ENCODE measurements at places on chromosomes 7 and 10.
A peak's percentile ranks its signal among the peaks of the same experiment; 100 is the strongest.

DNA sequence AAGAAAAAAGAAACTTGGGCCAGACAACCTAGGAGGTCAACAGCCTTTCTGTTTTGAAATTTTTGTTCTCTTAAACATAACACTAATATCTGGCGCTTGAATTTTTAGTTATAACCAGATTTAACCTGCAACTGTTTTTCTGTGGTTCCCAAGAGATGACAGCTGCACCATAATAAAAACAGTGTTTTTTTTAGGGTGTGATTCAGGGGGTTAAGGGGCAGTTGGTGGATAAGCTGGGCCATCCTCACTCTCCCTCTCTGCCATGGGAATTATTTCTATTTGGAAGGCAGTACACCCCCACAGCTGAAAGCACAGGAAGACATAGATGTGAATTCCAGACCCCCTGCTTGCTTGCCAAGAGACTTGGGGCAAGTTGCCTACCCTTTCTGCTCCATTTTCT lies 20.1 kb upstream of the TM9SF3 start:
- no peak for DNase-seq

GRCh38 chr7:41224063-41224763 lies 478.7 kb downstream of the INHBA start:
- DNase-seq, result no peak

- no peak for DNase-seq
Measured at GRCh38 chr7:34709771-34710170, 51.8 kb downstream of the NPSR1 start.

- no peak for DNase-seq
Measured at GRCh38 chr7:90461219-90461618, 8.2 kb upstream of the PTTG1IP2 start.

GRCh38 chr10:27527666-27528295 lies 23.7 kb downstream of the RAB18 start:
- DNase-seq, result no peak

DNA sequence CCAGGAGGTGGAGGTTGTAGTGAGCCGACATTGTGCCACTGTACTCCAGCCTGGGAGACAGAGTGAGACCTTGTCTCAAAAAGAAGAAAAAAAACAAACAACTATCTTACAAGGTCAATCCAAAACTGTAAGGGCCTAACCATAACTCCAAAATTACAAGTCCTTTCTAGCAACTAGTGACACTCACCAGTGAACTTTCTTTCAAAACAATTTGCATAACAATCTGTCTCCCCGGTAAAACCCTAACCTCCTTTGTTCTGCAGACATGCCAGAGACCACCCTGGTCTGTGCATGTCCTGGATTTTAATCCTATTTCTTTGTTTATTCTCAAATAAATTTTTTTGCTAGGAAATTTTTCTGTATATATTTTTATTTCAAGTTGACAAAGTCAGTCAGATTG lies 68.1 kb downstream of the EXOC6 start:
- DNase-seq, result no peak

DNA sequence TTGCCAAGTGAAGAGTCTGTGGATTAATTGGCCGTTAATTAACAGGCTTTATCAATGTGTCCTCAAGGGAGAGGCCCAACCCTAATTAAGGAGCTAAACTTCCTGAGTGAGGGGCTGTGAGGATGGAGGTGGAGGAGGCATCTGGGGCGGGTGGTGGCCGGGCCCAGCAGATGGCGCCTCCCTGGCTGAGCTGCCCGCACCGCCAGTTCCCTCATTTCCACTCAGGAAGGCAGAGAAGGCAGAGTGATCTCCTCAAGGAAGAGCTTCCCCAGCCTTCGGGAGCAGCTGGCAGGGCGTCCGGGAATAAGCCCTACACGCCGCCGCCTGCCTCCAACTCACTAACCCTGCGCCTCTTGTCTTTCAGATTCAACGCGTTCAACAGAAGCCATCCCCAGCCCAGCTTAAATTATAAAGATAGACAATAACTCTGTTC lies 112.2 kb downstream of the CYTH3 start:
- DNase-seq, result peak; percentile 68

- DNase-seq, result no peak
Measured at GRCh38 chr7:141915565-141915964, 634 bp upstream of the OR9A4 start.

GRCh38 chr10:101940916-101941315 lies 97.3 kb upstream of the KCNIP2 start:
- DNase-seq, result no peak

DNA sequence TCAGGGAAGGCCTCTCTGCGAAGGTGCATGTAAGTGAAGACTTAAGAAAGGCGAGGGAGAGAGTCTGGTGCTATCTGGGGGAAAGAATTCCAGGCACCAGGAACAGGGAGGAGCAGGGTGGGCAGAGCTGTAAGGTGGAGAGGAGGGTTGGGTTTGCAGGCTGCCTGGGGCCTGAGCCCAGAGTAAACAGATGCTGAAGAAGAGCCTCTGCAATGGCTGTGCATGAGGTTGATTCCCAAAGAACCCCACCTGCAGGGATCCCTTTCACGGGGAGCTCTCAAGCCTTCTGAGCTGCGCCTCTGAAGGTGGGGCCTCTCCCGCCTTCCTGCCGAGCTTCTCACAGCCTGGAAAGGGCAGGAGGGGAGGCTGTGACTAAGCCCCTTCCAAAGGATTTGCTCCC lies 115.1 kb downstream of the RNF216 start:
- no peak for DNase-seq

- DNase-seq, result no peak
Measured at GRCh38 chr10:24642921-24643678, 80.6 kb downstream of the ARHGAP21 start.

- DNase-seq, result no peak
Measured at GRCh38 chr7:31767686-31768358, 80.8 kb downstream of the PPP1R17 start.

GRCh38 chr7:27111751-27112277 lies 9.3 kb upstream of the HOXA2 start:
- no peak for DNase-seq

GRCh38 chr7:117113871-117114270 lies 160.6 kb downstream of the ST7 start:
- no peak for DNase-seq

- DNase-seq, result peak; percentile 6
Measured at GRCh38 chr10:74244097-74244685, 93.2 kb downstream of the ADK start.

GRCh38 chr7:5598261-5598761 lies 174.7 kb upstream of the TNRC18 start:
- no peak for DNase-seq

GRCh38 chr10:124590216-124591122 lies 128.8 kb downstream of the LHPP start:
- no peak for DNase-seq

DNA sequence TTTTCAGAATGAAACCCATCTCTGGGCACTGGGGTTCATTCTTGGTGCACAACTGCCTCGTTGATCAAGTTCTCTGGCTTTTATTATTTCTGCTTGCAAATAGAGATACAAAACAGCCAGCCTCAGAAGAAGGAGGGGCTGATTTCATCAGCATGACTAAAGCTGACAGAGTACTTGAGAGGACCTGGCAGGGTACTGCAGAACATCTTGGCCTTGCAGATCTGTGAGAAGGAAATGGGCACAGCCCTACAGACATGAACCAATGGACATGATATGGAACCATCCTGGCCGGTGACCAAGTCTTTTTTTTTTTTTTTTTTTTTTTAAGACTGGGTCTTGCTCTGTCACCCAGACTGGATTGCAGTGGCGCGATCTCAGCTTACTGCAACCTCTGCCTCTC lies 240.6 kb downstream of the VTI1A start:
- DNase-seq, result no peak

DNA sequence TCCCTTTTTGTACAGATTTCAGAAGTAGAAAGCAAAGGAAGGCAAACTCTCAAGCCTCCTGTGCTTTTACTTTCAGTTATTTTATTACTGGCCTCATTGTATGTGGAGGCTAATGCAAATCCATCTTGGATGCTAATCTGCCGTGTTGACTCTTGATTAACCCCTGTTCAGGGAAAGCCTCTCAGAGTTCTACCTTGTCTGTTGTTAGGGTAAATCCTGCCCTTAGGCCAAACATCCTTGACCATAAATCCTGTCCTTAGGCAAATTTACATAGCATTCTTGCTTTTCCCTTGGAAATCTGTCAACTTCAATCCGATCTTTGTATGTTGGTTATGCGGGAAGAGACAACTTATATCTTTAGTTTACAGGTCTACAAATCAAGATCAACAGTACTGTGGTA lies 709.9 kb upstream of the LRRTM3 start:
- DNase-seq, result no peak

DNA sequence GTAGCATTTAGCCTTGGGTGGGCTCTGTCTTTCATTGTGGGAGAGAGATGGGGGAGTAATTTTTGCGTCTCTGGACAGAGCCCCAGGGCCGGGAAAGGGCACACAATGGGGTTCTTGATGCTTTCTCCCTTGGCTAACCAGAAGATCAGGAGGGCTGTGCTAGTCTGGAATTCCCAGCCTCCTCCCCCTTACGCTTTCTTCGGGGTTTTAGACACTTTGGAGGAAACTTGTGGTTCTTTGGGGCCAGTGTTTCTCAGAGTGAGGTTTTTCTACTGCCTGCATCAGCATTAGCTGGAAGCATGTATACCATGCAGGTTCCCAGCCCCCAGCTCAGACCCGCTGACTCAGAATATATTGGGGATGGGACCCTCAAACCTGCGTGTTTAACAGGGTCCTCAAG lies 7.0 kb downstream of the NEURL1 start:
- DNase-seq, result no peak

- DNase-seq, result no peak
Measured at GRCh38 chr7:55021053-55021452, 2.2 kb downstream of the EGFR start.

DNA sequence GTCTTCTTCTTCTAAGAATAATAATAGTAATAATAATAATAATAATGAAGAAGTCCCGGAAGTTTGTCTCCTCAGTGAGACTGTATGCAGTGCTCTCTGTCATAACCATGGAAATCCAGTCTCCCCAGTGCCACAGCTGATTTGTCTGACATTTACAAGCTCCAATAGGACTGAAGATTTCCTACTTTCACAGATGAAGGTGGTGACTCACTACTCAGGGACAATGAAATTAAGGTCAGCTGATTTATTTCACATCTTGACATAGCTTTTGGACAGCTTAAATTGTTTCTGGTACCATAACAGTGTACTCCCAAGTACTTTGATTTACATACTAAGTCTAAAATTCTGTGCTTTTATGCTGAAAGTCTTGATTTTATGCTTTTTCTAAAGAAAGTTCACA lies 6.9 kb downstream of the CELF2 start:
- DNase-seq, result no peak

- no peak for DNase-seq
Measured at GRCh38 chr10:85262992-85263391, 934.6 kb downstream of the CCSER2 start.

- DNase-seq, result no peak
Measured at GRCh38 chr10:21458126-21458871, 67.2 kb downstream of the SKIDA1 start.

- DNase-seq, result no peak
Measured at GRCh38 chr10:131003455-131003854, 308.1 kb downstream of the TCERG1L start.

GRCh38 chr10:124014416-124015154 lies 78.8 kb downstream of the CHST15 start:
- DNase-seq, result no peak

DNA sequence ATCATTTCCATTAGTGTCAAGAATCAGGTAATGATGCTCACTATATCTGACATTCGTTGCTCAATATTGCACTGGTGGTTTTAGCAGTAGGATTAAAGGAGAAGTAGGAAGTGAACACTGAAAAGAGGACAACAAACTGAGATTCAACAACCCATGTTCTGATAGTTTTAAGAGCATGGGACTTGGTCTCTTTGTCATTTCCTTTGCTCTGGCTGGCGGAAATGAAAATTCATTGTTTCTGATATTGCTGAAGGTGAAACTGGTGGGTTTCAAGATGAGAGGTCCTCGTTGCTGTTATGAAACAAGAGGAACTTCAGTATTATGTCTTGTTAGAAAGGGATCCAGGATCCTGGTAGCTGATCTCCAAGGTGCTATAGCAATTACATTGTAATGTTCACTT lies 129.0 kb downstream of the DNAH11 start:
- DNase-seq, result no peak

- DNase-seq, result no peak
Measured at GRCh38 chr10:108388706-108389105, 1224.2 kb upstream of the SORCS1 start.

GRCh38 chr10:125076891-125077541 lies 83.3 kb downstream of the CTBP2 start:
- no peak for DNase-seq

GRCh38 chr10:127293640-127294039 lies 97.2 kb upstream of the INSYN2A start:
- DNase-seq, result no peak

DNA sequence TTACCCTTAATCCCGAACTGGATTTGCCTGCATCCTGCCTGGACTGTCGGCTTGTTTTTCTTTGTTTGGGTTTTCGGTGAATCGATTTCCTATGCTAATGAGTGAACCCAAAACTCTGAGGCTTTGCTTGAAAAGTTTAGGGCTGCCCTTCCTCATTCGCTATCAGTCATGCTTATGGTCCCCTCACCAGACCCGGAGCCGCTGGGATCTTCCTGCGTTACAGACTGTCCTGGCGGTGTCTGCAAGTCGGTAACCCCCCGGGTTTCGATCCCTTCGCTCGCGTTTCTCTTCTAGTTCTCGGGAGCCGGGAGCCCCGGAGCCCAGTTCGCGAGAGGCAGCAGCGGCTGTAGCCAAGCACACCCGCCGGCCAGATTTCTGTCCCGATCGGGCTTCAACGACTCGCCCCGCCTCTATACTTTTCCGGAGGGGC lies 2.2 kb downstream of the EMX2 start:
- DNase-seq, result peak; percentile 42

DNA sequence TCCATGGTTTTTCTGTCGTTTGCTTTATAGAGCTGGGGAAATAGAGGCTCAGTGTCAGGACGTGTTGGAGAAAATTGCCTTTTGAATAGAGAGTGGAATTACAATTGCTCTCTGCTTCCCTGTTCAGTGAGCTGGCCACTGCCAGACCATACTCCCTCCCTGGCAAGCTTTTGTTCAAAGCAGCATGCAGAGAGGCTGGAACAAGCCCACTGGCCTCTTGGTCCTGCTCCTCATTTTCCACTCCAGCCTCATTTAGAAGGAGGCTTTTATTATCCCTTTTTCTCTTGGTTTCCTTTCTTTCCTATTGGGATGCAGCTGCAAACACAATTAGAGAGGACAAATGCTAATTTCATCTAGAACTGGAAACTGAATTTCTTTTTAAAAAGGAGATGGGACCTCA lies 302.2 kb upstream of the PODXL start:
- DNase-seq, result no peak

DNA sequence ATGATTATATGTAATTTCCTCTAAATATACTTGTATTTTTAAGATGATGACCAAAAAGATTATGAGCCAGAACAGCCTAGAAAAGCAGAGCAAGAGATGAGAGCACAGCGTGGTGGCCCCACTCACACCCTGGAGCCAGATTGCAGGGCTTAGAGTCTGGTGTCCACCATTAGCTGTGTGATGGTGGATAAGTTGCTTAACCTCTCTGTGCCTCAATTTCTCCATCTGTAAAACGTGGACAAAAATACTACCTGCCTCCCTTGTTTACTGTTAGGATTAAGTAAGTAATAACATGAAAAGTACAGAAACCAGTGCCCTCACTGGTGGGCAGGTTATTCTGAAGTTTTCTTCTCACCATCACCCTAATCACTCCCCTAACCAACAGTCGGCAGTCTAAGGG lies 212.3 kb downstream of the COBL start:
- DNase-seq, result no peak

All from nephron progenitor cell (in vitro differentiated cells).